Hair follicular keratinocyte (primary cell): ENCODE measurements at places on chromosomes 6 and 20. TPM values are rescaled to one million over a fixed set of nuclear protein-coding genes. Genes with fewer than 3 reads are reported as not detected.

The NAPB gene
- 2.1 and 3.1 TPM in 2 replicates for total RNA-seq

The SLC22A2 gene
- not detected in 2 replicates for total RNA-seq

The TRIM40 gene
- not detected in 2 replicates for total RNA-seq

The NR2E1 gene
- not detected in 2 replicates for total RNA-seq

The HMGCLL1 gene
- 0.39 and 0.65 TPM in 2 replicates for total RNA-seq

The CD2AP gene
- total RNA-seq: 20.1 and 21.2 TPM in 2 replicates

The DPPA5 gene
- total RNA-seq: not detected in 2 replicates
